Left colon (tissue), 2 donors: ENCODE measurements at places on chromosomes 16 and 17.

DNA sequence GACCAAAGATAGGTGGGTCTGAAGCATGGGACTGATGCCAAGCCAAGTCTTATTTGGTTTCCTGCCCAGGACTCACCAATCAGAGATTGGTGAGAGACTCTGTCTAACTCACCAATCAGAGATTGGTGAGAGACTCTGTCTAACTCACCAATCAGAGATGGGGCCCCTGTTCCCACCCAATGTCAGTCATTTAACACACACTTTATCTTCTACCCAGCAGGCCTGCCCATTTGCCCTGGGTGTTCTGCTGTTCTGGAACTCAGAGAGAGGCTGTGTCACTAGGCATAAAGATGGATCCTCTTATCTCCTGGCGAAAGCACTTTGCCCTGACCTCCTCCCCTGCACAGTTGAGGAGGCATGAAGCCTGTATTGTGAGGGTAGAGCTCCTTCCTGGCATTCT, 5.4 kb upstream of the RHOT1 start:
- no peak for DNase-seq

DNA sequence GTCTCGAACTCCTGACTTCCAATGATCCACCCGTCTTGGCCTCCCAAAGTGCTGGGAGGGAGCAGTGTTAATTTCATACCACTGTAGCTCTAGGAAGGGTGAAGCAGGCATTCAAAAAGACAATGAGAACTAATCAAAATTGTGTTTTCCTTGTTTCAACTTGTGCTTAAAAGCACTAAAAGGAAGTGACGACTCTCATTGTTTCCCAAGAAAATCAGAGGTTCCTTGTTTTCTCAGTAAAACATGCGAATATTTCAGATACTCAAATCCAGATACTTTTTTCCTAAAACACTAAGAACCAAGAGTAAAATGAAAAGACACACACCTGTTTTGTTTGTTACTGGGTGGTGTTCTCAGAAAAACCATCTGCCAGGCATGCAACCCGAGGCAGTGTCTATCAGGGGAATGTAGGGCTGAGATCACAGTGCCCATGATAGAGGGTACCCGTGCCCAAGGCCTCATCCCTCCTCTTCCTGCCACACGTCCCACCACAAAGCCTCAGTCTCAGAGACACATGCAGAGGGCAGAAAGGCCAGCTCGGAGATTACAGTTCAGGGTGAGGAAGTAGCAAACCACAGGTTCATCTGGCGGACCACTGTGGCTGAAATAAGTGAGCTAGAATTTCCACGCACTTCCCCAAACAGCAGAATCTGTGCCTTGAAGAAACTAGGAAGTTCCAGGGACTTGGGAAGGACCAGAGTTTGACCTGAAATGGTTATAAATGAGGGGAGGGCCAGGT, 33.7 kb downstream of the GINS3 start:
- peak; percentile 17 for DNase-seq

DNA sequence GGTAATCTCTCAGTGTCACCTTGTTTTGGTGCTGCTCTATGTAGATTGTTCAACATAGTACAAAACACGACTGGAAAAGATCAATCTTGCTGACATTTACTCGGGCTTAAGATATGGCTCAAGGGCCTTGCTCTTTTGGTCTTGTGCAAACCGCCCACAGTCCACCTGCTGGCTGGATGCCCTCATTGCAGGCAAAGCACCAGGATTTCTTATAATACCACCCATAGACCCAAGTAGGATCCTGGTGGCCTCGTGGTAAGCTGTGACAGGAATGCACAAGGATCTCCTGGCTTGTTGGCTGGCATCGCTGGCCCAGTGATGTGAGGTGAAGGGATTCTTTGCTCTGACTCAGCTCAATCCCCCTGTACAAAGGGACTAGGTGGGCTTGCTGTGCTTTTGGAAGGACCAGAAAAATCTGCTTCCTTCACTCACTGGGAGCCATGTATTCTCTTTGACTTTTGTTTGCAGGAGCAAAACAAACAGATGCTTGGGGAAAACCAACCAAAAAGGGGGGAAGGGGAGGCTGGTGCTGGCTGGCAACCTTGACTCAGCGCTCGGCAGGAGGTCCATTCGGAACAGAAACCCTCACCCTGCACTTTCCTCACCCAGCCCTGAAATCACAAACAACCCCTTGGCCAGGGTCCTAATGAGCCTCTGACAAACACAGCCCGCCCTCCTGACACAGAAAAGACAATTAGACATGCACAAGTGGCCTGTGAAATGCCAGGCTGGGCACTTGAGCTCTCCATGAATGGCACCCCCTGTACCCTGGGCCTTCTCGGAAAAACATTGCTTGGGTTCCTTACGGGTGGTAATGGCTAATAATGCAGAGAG, 36.6 kb upstream of the MED9 start:
- peak; percentile 73 for DNase-seq

DNA sequence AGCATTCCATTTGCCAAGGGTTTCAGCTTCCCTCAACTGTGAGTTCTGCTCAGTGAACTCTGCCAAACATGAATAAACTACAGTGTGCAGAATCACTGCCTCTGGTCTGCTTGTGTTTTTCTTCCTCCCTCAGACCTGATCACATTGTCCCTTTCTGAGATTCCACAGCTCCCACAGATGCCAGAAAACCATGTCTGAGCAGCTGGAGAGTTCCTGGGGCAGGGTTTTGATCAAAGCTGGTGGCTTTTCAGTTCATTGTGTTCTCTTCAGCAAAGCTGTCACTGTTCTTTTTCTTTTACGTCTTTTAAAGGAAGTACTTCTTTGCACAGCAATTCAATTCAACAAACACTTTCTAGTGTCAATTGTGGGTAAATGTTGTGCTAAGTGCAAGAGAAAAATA, 555.8 kb downstream of the RBFOX1 start:
- no peak for DNase-seq

DNA sequence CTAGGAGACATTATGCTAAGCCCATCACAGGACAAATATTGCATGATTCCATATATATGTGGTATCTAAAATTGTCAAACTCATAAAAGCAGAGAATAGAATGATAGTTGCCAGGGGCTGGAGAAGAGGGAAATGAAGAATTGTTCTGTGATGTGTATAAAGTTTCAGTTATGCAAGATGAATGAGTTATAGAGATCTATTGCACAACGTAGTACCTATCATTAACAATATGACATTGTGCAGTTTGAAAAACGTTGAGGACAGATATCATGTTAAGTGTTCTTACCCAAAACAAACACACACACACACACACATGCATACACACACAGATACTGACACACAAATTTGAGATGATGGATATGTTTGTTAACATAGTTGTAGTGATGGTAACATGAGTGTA, 871.6 kb upstream of the GOT2 start:
- DNase-seq = no peak

DNA sequence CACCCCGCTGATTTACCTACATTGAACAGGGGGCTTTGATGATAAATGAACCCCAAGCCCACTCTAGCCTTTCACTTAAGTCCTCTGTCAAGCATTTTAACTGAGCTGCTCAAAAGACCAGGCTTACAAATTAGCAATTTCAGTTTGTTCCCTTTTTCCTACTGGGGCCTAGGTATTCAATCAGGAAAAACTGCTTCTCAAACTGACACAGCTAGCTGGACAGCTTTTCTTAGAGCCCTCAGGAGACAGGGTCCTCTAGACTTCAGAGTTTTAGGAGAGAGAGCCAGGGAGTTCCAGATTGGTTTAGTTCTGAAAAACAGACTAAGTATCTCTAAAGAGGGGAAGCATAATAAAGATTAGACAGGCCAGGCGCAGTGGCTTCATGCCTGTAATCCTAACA, 6.2 kb upstream of the HEXIM2 start:
- DNase-seq = no peak
